Stimulated activated CD4-positive, alpha-beta T cell treated with anti-CD3 and anti-CD28 coated beads, Interleukin-1b, Interleukin-23, amount 100 ng/mL, for 48 hours (primary cell): ENCODE measurements at places on chromosomes 3 and 15.

GRCh38 chr3:140736863-140737460, 59.1 kb downstream of the TRIM42 start:
- no peak for DNase-seq

- no peak for DNase-seq
Measured at GRCh38 chr3:82001276-82001923, 240.0 kb upstream of the GBE1 start.

- peak; percentile 76 for DNase-seq
Measured at GRCh38 chr3:186519021-186519658, 25.0 kb downstream of the CRYGS start.

- DNase-seq = no peak
Measured at GRCh38 chr3:25940935-25941334, 151.0 kb downstream of the OXSM start.

- no peak for DNase-seq
Measured at GRCh38 chr15:93826790-93827189, 404.6 kb upstream of the MCTP2 start.

GRCh38 chr3:160822936-160823335, 66.9 kb downstream of the PPM1L start:
- DNase-seq = no peak

GRCh38 chr3:153150991-153151390, 11.0 kb upstream of the RAP2B start:
- no peak for DNase-seq

DNA sequence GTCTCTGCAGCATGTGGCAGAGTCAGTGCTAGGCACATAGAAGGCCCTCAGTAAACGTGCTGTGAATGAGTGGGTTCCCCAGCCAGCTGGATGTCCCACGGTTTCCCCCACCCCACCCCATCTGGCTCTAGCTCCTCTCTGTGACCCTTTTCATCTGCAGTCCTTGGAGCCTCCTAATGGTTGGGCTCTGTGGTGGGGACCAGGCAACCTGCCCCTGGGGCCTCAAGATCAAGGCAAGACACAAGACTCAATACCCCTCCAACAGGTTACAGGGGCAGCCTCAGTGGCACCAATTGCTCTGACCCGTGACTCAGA, 17.1 kb upstream of the CYP11A1 start:
- DNase-seq = no peak

DNA sequence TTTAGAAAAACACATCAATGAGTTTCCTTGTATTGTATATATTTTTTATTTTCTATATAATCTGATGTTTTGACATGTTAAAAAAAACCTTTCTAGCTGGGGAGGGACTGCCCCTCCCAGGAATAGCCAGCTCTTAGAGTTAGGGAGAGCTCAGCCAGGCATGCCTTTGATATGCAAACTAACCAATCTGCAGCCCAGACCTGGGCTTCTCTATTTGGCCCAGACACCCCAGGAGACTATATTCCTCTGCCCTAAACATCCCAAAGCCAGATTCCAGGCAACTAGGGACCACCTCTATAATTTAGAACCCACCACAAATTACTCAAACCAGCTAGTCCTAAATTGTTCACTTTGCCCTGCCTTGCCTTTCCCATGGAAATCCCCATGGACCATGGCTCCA, 390.9 kb upstream of the ADAMTS9 start:
- DNase-seq = no peak

DNA sequence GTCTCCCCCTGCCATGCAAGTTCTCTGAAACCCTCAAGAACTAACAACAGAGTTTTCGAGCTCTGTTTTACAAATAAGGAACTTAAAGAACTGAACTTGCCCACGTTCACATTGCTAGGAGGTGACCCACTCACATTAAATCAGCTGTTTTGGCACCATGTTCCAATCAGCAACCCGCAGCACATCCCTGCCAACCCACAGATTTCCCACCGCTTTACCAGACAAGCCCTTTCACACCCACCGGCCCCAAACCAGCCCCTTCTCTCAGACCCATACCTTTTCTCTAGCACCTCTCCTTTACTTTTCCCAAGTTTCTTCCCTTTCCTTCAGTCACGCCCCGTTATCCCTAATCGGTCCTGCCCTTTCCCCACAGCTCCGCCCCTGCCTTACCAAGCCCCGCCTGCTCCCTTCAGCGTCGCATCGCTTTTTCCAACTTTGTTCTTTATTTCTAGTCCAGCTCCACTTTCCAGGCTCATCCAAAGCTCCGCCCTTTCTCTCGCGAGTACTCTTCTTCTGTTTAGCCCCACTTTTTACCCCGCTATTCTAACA, 804 bp upstream of the BRPF1 start:
- no peak for DNase-seq

- peak; percentile 18 for DNase-seq
Measured at GRCh38 chr3:9862391-9863057, 17.5 kb downstream of the CIDEC start.

DNA sequence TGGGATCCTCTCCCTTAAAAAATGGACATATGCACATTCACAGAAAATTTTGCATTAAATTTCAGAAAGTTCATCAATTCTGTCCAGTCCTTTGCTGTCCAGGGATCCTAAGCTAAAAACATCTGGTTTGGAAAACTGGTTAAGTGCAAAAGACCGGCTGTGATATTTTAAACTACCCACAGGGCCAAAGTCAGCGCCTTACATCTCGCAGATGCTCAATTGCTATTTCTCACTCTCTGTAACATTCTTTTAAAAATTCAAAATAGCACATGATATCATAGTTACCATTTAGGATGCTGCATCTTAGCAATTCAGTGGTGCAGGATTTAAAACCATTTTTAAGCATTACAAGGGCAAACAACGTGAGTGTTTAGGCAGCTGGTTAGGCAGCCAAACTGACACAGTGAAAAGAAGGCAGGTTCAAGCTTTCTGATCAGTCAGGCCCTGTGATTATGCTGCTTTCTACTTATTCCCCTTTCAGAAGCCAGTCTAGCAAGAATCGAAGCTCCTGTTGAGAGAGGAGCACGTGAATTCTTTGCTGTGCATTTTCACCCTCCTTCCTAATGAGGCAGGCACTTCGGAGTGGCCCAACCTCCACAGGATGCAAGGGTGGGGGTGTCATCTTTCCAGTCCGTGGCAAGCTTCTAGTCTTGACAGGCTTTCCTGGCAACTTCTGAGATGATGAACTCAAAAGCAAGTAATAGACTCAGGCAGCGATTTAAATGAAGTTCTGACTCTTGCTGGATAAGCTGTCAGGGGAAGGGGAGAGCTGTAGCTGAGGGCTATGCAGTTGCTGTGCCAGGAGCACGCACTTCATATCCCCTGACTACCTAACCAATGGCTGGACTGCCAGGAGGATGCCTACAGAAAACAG, 8.8 kb downstream of the PRICKLE2 start:
- DNase-seq = no peak

DNA sequence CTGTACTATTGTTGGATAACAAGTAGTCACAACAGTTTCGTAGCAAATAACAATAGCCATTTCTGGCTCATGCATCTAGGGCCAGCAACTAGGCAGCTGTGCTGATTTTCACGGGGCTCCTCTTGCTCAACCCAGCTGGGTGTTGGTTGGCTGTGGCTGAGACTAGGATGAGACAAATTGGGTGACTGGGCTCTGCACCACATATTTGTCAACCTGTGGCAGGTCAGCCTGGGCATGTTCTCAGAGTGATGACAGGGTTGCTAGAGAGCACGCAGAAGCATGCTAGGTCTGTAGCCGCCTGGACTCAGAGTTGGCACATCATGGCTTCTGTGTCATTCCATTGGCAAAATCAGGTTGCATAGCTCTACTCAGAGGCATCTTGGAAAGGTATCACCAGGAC, 175.9 kb downstream of the OTOL1 start:
- no peak for DNase-seq

- no peak for DNase-seq
Measured at GRCh38 chr3:14872706-14873105, 53.9 kb downstream of the FGD5 start.

DNA sequence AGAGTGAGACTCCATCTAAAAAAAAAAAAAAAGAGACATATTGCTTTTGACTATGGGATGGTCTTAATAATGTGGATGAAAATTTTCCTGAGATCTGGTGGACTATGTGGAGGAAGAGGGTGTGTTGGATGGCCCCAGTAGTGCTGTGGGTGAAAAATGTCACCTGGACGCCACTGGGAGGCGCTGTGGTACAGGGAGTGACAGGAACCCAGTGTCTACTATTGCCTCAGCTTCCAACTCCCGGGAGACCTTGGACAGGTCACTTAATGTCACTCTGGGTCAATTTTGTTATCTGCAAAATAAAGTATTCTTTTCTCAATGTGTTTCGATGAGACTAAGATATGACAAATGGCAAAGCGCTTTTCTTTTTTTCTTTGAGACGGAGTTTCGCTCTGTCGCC, 27.7 kb upstream of the DCP1A start:
- DNase-seq = peak; percentile 61

- no peak for DNase-seq
Measured at GRCh38 chr3:66106788-66107187, 68.1 kb upstream of the MAGI1 start.

- no peak for DNase-seq
Measured at GRCh38 chr3:126200534-126200933, 20.1 kb upstream of the ALDH1L1 start.

- DNase-seq = no peak
Measured at GRCh38 chr3:11509173-11510000, 134.3 kb downstream of the VGLL4 start.

DNA sequence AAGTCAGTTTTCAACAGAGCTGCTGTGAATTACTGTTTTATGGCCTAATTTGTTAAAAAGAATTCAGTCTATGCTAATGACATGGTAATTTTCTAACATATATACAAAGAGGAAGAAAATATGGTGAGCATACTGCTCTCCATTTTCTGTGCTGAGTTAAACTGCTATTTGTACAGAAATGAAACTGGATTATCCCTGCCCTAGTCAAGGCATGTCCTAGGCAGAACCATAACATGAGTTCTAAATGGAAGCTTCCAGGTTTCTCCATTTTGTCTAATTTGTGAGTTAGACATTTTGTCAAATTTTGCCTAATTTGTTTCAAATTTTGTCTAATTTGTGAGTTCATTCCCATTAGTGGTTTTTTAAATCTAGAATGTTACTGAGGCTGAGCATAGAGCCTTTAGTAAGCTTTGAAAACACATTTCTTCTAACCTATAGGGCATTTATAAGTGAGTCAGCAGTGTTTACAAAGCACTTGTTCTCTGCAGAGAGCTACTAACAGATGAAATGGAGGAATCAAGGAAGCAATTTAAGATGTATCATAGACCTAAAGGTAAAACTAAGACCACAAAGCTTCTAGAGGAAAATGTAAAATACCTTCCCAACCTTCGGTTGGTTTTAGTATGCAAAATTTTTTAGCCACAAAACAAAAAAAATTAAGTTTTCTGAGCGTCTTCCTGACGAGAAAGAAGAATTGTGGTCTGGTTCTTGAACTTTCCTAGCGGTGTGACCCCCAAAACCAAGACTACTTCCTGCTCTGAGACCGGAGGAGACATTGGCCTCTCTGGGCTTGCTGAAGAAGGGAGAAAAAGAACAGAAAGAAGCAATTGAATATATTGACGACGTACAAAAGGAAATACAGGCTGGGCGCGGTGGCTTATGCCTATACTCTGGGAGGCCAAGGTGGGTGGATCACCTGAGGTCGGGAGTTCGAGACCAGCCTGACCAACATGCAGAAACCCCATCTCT, 9.8 kb downstream of the P2RY14 start:
- peak; percentile 22 for DNase-seq

DNA sequence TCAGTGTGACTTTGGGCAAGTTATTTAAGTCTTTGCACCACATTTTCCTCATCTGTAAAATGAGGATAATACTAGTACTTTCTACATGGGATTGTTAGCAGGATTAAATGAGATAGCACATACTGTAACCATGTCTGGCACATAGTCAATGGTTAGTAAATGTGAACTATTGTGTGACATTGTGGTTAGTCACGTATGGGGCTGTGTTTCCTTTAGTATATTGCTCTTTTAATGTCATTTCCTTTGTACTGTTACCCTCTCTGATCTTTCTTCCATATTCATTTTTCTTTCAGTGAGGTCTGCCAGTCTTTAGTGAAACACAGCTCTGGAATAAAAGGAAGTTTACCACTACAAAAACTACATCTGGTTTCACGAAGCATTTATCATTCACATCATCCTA, 21.4 kb downstream of the OPA1 start:
- no peak for DNase-seq

GRCh38 chr3:171695426-171695825, 114.9 kb downstream of the PLD1 start:
- DNase-seq = no peak

GRCh38 chr15:93987068-93987467, 244.3 kb upstream of the MCTP2 start:
- peak; percentile 32 for DNase-seq

DNA sequence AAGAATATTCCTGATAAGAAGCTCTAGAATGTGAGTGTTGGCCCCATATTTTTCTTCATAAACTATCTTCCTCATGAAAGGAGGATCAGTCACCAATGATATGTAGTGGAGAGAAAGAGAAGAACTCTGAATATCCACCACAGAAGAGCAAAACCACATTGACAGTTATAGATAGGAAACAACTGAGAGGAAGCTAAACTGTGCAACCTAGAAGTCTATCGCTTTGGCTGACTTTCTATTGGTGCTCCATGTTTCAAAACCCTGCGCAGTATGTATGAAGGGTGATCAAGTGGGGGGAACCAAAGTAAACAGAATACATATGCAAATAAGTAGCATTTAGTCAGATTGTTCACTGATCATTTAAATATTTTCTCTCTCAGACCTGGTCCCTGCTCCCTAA, 41.0 kb upstream of the ZNF280D start:
- no peak for DNase-seq

GRCh38 chr15:91685436-91685835, 168.1 kb upstream of the SLCO3A1 start:
- no peak for DNase-seq

DNA sequence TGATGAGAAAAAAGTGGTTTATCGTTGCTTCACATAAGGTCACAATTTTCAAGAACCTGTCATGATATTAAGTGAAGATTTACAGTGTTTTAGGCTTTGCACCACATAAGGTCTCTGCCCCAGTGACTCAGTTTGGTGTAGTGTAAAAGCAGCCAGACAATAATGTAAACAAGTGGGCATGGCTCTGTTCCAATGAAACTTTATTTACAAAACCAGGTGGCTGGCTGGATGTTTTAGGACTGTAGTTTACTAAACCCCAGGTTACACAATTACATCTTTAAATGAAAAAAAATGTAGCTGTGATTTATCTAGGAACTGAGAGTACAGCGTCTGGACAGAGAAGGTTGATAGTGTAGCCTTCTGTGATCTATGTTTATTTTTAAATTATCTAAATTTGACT, 9.7 kb upstream of the FBXL22 start:
- no peak for DNase-seq

- no peak for DNase-seq
Measured at GRCh38 chr3:55860049-55860721, 373.1 kb upstream of the WNT5A start.

- no peak for DNase-seq
Measured at GRCh38 chr15:80440024-80440423, 35.8 kb downstream of the ARNT2 start.

GRCh38 chr15:33048255-33048654, 146.3 kb downstream of the FMN1 start:
- no peak for DNase-seq

DNA sequence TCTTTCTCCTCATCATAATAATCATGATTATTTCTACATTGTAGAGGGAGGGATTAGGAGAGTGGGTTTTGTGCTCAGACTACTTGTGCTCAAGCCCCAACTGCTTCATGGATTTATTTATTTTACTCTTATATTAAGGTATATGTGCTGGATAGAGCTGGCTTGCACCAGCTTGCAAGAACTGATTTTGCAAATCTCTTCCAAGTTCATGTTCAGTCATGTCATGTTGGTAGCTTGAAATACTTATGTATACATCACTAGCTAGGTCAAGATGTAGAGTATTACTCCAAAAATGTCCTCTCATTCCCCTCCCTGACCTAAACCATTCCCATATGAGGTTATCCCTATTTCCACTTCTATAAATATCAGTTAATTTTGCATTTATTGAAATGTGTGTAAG, 293.9 kb upstream of the RBMS3 start:
- no peak for DNase-seq
